ENCODE measurements at places on chromosomes 5 and 9. TPM values are rescaled to one million over a fixed set of nuclear protein-coding genes. Genes with fewer than 3 reads are reported as not detected.

Gene SPAAR
- not detected for total RNA-seq

Gene C5orf34
- total RNA-seq = 16.5 TPM

Gene FBN2
- 18.5 TPM for total RNA-seq

Gene SH3TC2
- total RNA-seq = 16.9 TPM

GRCh38 chr9:110659891-110660541 lies 8.6 kb upstream of the MUSK start:
- H3K27ac ChIP-seq = no peak overlapping the region
- no peaks in the 10 kb centered on the region for H3K27me3 ChIP-seq
- H3K4me1 ChIP-seq = no peaks in the 10 kb centered on the region
- no peak overlapping the region for H3K4me3 ChIP-seq
- no peaks in the 10 kb centered on the region for H3K36me3 ChIP-seq

Gene S100Z
- not detected for total RNA-seq

DNA sequence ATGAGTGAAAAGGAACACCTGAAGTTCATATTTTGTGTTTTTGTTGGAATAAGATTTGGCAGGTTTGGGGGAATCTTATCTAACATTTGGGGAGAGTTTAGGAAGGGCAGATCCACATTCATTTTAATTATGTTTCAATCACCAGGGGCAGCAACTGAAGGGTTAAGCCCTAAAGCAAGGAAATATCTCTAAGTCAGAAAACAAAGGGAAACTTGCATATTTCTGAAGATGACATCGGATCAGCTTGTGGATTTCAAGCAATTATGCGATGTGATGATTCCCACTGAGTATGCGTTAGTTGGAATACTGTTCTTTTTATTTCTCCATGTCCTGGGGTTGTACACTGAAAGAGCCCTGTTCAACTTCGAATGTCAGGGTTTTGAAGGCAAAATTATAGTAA lies 59.8 kb upstream of the NFIB start:
- DNase-seq = no peak
- H3K4me3 ChIP-seq = no peak overlapping the region
- H3K36me3 ChIP-seq = no peaks in the 10 kb centered on the region
- no peaks in the 10 kb centered on the region for H3K27me3 ChIP-seq
- peak overlapping the region; percentile 48 for H3K27ac ChIP-seq

Gene NTRK2
- 0.16 TPM for total RNA-seq

Gene IL31RA
- total RNA-seq = 8.9 TPM

- no peaks in the 10 kb centered on the region for H3K4me1 ChIP-seq
- DNase-seq = peak; percentile 47
- no peak overlapping the region for H3K27ac ChIP-seq
- peaks cover 37% of the 10 kb centered on the region for H3K36me3 ChIP-seq
- no peak overlapping the region for H3K4me3 ChIP-seq
- no peaks in the 10 kb centered on the region for H3K27me3 ChIP-seq
Observed at GRCh38 chr5:168747987-168748777, 169.0 kb upstream of the PANK3 start.

GRCh38 chr5:159571501-159572244 lies 241.4 kb upstream of the IL12B start:
- no peaks in the 10 kb centered on the region for H3K36me3 ChIP-seq
- no peak overlapping the region for H3K27ac ChIP-seq
- H3K4me1 ChIP-seq = no peaks in the 10 kb centered on the region
- no peak for DNase-seq

DNA sequence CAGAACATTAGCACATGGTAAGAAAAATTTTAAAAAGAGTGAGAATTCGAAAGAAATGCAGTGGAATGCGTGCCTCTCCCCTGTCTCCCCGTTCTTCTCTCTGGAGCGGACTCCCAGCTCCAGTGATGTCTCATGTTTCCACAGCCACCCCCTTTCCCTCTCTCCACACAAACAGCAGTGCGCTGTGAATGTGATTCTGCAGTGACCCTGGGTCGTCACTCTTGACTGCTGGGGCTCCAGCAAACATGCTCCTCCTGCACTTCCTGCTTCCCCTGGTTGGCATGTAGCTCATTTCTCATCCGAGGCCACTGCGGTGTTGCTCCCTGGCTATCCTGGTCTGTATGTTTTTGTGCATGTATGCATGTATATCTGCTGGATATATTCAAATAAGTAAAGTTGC lies 13.3 kb downstream of the PHF2 start:
- H3K27me3 ChIP-seq = no peaks in the 10 kb centered on the region
- H3K4me3 ChIP-seq = no peak overlapping the region
- no peak overlapping the region for H3K27ac ChIP-seq
- no peaks in the 10 kb centered on the region for H3K36me3 ChIP-seq

Gene CKMT2
- not detected for total RNA-seq

- peaks cover 18% of the 10 kb centered on the region for H3K36me3 ChIP-seq
- H3K4me1 ChIP-seq = peaks cover 37% of the 10 kb centered on the region
- no peaks in the 10 kb centered on the region for H3K27me3 ChIP-seq
- H3K27ac ChIP-seq = no peak overlapping the region
- H3K4me3 ChIP-seq = no peak overlapping the region
- DNase-seq = no peak
Observed at GRCh38 chr5:168088410-168089173, 202.9 kb upstream of the WWC1 start.

GRCh38 chr9:111298111-111298510 lies 31.9 kb downstream of the OR2K2 start:
- H3K27ac ChIP-seq = no peak overlapping the region
- H3K27me3 ChIP-seq = no peaks in the 10 kb centered on the region
- no peak overlapping the region for H3K4me3 ChIP-seq
- no peaks in the 10 kb centered on the region for H3K36me3 ChIP-seq
- H3K4me1 ChIP-seq = peaks cover 7% of the 10 kb centered on the region
- DNase-seq = no peak

DNA sequence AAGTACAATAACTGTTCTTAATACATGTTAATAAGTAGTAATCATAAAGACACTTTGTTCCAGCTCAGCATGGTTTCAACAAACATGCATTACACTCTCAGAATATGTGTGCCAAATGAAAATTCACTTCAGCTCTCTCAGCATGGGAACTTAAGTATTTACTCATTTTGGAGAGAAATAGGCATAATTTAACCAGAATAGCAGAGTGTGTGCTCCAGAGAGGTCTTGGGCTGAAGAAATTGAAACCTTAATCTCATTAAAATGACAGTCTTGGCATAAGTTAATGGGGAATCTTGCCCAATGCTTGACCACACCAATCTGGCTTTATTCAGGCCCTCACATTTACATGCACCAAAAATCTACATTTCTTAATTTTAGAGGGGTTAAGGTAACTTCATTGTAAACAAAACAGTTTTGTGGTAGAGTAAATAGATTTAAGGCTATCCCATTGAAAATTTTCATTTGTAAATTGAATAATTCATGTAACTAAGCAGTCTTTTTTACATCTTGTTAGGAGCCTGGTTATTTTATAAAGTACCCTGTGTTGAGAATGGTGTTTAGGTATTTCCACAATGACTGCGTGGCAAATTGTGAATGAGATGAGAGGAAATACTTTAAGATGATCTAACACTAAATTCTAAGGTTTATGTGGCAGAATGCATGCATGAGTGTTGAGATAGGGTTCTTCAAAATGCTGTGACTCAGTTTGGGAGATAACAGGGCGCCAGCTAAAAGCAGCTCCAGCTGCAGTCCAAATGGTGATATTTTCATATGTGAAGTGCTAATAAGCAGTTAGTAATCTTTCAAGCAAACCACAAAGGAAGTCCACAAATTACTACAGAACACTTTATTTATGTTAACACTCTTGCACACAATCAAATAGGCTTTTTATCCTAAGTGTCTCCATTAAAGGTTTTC lies 11.3 kb upstream of the LOX start:
- H3K4me1 ChIP-seq = peaks cover 18% of the 10 kb centered on the region
- H3K4me3 ChIP-seq = no peak overlapping the region
- no peak for DNase-seq
- no peaks in the 10 kb centered on the region for H3K27me3 ChIP-seq
- no peak overlapping the region for H3K27ac ChIP-seq

GRCh38 chr9:237858-238345 lies 23.2 kb downstream of the DOCK8 start:
- H3K4me1 ChIP-seq = no peaks in the 10 kb centered on the region
- H3K36me3 ChIP-seq = no peaks in the 10 kb centered on the region
- H3K27ac ChIP-seq = no peak overlapping the region

- no peak overlapping the region for H3K4me3 ChIP-seq
- H3K4me1 ChIP-seq = no peaks in the 10 kb centered on the region
- DNase-seq = peak; percentile 37
- peaks cover 39% of the 10 kb centered on the region for H3K27me3 ChIP-seq
- H3K27ac ChIP-seq = no peak overlapping the region
- H3K36me3 ChIP-seq = no peaks in the 10 kb centered on the region
Observed at GRCh38 chr5:133382661-133383579, 229.4 kb downstream of the FSTL4 start.

GRCh38 chr5:113171520-113171919 lies 194.9 kb downstream of the DCP2 start:
- H3K27ac ChIP-seq = no peak overlapping the region
- H3K4me1 ChIP-seq = peaks cover 25% of the 10 kb centered on the region
- no peaks in the 10 kb centered on the region for H3K27me3 ChIP-seq
- H3K36me3 ChIP-seq = no peaks in the 10 kb centered on the region

Gene FAM151B
- total RNA-seq = 2.1 TPM

- no peaks in the 10 kb centered on the region for H3K36me3 ChIP-seq
- peak overlapping the region; percentile 83 for H3K27ac ChIP-seq
- peak; percentile 63 for DNase-seq
- peak overlapping the region; percentile 75 for H3K4me3 ChIP-seq
- H3K4me1 ChIP-seq = peaks cover 12% of the 10 kb centered on the region
Observed at GRCh38 chr5:56910210-56910965, 992 bp downstream of the SETD9 start.

GRCh38 chr5:83376461-83376860 lies 95.1 kb upstream of the VCAN start:
- peaks cover 17% of the 10 kb centered on the region for H3K4me1 ChIP-seq
- no peaks in the 10 kb centered on the region for H3K36me3 ChIP-seq
- no peak for DNase-seq
- no peak overlapping the region for H3K27ac ChIP-seq
- H3K4me3 ChIP-seq = no peak overlapping the region

Gene C9orf153
- not detected for total RNA-seq

GRCh38 chr5:60101573-60101972 lies 208.0 kb upstream of the PDE4D start:
- H3K4me3 ChIP-seq = no peak overlapping the region
- H3K27ac ChIP-seq = no peak overlapping the region
- no peaks in the 10 kb centered on the region for H3K4me1 ChIP-seq
- no peak for DNase-seq

DNA sequence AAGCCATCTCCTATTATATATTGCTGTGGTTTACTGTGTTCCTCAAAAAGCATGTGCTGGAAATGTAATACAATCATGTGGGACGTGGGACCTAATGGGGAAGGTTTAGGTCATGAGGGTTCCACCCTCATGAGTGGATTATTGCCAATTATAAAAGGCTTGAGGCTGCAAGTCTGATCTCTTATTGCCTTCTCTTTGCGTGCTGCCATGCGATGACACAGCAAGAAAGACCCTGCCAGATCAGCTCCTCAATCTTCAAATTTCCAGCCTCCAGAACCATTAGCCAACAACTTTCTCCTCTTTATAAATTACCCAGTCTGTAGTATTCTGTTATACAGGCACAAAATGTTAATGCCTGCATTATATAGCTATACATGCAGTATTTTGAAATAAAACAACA lies 45.4 kb downstream of the MARCHF11 start:
- H3K27me3 ChIP-seq = no peaks in the 10 kb centered on the region
- H3K36me3 ChIP-seq = no peaks in the 10 kb centered on the region
- H3K27ac ChIP-seq = no peak overlapping the region
- no peak for DNase-seq

GRCh38 chr9:136031741-136032730 lies 63.1 kb downstream of the NACC2 start:
- peaks cover 12% of the 10 kb centered on the region for H3K36me3 ChIP-seq
- H3K4me1 ChIP-seq = no peaks in the 10 kb centered on the region
- H3K27ac ChIP-seq = no peak overlapping the region
- 0 out of 2 replicates have a peak, but pooled peaks cover 3% of the 10 kb centered on the region for H3K27me3 ChIP-seq
- H3K4me3 ChIP-seq = no peak overlapping the region

DNA sequence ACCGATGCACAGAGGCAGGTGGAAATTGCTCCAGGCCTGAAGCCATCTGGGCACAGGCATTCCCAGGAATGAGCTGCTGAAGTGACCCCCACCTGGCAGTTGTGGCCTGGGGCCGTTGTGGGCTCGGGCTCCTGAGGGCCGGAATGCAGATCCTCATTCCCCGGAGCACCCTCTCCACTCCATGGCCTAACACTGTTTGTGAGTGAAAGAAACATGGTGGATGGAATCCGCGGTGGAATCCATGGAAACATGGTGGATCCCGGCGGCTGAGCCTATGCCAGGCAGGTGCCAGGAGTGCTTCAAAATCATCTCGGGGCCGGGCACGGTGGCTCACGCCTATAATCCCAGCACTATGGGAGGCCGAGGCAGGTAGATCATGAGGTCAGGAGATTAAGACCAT lies 3.6 kb upstream of the SARDH start:
- H3K4me1 ChIP-seq = peaks cover 8% of the 10 kb centered on the region
- H3K36me3 ChIP-seq = no peaks in the 10 kb centered on the region
- DNase-seq = no peak
- no peak overlapping the region for H3K27ac ChIP-seq

Gene BASP1
- total RNA-seq = 445 TPM

- no peak overlapping the region for H3K27ac ChIP-seq
- no peak for DNase-seq
- H3K36me3 ChIP-seq = no peaks in the 10 kb centered on the region
- H3K4me3 ChIP-seq = no peak overlapping the region
- no peaks in the 10 kb centered on the region for H3K4me1 ChIP-seq
Observed at GRCh38 chr5:126988021-126988569, 42.3 kb downstream of the MARCHF3 start.

Gene FOXD4
- 0.24 TPM for total RNA-seq

DNA sequence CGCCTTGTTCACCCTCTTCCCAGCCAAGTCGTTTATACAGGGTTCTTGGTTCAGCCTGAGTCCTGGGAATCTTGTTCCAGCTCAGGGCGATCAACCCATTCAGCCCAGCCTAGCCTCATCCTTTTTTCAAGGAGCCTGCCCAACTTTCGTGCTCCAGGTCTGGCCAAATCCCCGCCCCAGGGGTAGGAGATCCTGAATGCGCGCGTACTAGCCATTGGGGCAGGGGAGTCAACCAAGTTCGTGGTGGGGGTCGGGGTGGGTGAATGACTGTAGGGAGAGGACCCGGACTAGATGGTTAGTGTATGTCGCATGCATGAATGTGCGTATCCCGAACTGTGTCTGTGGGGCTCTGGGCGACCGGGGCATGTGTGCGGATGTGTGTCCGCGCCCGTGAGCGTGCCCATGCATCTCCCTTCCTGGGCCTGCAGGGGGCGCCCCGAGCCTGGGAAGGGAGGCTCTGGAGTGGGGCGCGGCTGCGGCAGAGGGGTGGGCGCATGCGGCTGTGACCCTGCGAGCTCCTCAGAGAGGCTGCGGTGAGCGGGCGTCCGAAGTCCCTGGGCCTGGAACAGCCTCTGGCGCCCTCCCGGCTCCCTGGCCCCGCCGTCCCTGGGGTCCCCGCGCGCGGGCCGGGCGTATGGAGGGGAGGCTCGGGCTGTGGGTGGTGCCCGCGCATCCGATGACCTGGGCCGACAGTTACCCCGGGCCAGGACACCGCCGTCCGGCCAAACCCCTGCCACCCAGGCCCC lies 8.7 kb downstream of the CCL21 start:
- no peaks in the 10 kb centered on the region for H3K4me1 ChIP-seq
- peak overlapping the region; percentile 45 for H3K4me3 ChIP-seq
- H3K36me3 ChIP-seq = no peaks in the 10 kb centered on the region

Gene CCNO
- total RNA-seq = 0.34 TPM

Gene PCDHB5
- total RNA-seq = 27.3 TPM

- H3K36me3 ChIP-seq = no peaks in the 10 kb centered on the region
- peaks cover 5% of the 10 kb centered on the region for H3K27me3 ChIP-seq
- no peaks in the 10 kb centered on the region for H3K4me1 ChIP-seq
- H3K27ac ChIP-seq = no peak overlapping the region
- no peak overlapping the region for H3K4me3 ChIP-seq
Observed at GRCh38 chr5:6541256-6542013, 91.4 kb downstream of the NSUN2 start.

Gene DMRT3
- not detected for total RNA-seq

Data from SJSA1 (cell line).